ENCODE measurements at places on chromosomes 2 and 18.

DNA sequence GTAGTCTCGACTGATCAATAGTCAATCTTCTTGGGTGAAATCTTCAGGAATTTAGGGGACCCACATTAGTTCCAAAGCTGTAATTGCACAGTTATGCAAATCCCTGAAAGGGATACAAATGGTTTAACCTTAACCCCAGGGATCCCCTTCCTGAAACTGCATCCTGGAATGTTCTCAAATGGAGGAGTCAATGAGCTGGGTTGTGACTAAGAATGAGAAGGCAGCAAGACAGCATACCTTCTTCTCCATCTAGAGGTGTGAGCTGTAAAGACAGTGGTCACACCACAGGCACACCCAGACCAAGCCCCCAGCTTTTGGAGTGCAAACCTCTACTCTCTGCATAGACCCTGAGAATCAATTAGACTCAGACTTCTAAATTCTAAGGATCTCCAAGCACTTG is 164.7 kb upstream of the MEIS1 start:
- DNase-seq = no peak

- no peak for DNase-seq
These were observed 6.0 kb upstream of the IL1A start for GRCh38 chr2:112790305-112790704.

DNA sequence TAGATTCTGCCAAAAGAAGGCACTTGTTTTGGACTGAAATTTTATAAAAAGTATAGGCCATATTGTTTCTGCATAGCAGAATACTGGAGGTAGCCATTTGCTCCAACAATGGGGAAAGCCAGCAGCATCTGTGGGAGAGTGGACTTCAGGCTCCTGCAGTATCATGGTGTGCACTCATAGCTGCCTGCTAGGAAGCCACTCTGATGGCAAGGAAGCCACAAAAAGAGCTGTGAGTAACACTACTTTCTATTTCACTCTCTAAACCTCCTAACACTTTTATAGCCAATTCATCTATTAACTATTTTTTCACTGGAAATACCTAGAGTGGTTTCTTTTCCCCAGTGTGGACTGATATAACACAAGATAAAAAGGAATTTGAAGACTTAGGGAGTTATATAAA is 144.4 kb upstream of the KCNJ3 start:
- no peak for DNase-seq

- DNase-seq = no peak
These were observed 46.0 kb downstream of the SOCS6 start for GRCh38 chr18:70334728-70335329.

GRCh38 chr2:100603948-100604633 is 41.3 kb downstream of the PDCL3 start:
- no peak for DNase-seq

DNA sequence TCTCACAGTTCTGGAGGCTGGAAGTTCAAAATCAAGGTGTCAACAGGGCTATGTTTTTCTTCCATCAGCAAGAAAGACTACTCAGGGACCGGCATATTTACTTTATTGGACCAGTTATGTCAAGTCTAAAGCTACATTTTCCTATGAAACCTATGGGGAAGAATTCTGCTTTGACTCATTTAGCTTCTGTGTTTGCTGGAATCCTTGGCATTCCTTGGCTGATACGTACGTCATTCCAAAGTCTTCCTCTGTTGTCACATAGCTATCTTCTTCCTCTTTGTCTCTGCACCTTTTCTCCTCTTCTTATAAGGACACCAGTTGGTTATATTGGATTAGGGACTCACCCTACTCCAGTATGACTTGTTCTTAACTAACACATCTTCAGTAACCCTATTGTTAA is 137.4 kb upstream of the FBXO11 start:
- no peak for DNase-seq

DNA sequence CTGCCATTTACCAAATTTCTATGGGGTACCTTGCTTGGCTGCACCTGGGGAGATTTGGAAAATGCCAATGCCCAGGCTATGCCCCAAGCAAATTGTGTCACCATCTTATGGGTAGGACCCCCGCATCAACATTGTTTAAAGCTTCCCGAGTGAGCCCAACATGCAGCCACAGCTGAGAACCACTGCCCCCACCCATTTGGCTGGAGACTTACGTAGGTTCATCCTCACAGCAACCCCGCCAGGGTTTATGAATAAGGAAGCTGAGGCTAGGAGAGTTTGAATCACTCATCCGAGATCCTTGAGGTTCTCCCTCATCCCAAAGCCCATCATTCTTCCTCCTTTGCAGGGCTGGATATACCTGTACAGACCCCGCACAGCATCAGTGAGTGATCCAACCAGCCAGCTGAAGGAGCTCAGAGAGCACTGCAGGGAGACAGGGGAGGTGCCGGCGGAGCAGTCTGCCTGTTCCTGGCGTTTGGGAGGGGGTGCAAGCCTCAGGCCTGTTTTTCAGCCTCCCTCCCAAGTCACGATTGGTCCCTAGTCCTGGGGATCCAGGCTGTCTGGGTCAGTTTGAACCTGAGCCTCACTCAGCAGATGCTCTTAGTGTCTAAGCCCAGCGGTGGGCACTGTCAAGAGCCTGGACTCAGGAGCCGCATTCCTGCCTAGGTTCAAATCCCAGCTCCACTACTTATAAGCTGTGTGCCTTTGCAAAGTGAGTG is 164.9 kb downstream of the SMAD7 start:
- DNase-seq = no peak

GRCh38 chr2:74849228-74849892 is 15.4 kb downstream of the HK2 start:
- DNase-seq = no peak

GRCh38 chr2:222862909-222863544 is 2.2 kb downstream of the ACSL3 start:
- DNase-seq = no peak

DNA sequence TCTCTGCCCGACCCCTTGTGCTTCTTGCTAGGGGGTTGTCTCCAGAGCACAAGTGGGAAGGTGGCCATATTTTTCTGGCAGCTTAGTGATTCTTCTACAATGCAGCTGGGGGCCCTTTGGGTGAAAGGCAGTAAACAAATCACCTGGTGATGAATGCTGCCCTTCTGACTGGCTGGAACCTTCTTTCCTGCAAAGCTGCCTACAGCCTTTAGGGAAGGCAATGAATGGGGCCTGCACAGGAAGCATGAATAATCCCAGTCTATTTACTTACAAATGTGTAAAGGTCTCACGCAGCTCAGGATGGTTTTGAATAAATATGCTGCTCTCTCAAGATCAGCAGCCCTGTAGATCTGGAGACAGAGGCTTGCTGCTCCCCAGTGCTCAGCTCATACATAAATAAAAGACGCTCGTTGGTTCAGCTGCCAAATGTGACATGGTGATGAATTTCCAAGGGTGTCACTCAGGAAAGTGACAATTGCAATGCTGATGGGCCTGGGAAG is 289.2 kb downstream of the TDRD15 start:
- no peak for DNase-seq

DNA sequence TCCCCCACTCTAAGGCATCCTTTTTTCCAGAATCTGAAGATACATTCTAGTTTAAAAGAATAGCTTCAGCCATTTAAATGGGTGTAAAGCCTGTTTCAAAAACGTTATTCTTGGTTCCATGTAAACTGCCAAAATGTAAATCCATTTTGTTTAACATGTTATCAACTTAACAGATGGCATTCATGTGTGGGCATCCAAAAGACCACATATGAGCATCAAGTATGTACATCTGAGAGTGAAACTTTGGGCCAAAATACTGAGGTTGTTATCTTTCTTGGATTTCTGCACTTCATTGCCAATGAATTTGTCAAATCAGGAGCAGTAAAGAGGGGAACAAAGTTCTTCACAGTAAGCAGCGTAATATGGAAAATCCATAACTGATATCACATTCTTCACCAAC is 395.4 kb downstream of the ZNF804A start:
- DNase-seq = no peak

GRCh38 chr2:25867396-25868003 is 10.8 kb downstream of the ASXL2 start:
- DNase-seq = no peak

GRCh38 chr2:19435815-19436214 is 77.4 kb upstream of the OSR1 start:
- DNase-seq = no peak

DNA sequence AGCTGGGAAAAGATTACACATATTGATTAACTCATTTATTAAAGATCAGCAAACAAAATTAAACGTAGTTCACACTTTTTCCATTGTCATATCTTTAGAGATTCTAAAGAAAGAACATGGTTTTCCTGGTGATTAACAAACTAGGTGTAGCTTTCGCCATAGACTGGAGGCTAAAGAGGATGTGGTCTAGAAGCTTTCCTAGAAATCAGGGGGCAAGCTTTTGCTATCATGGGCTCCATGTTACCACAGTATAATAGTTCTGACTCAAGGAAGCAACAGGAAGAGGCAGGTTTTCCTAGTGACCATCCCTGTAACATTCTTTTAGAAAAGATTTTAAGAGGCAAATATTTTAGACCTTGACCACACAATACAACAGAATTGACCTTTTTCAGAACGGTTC is 232.7 kb downstream of the METTL4 start:
- DNase-seq = no peak

GRCh38 chr18:74337912-74338309 is 22.3 kb downstream of the C18orf63 start:
- no peak for DNase-seq

DNA sequence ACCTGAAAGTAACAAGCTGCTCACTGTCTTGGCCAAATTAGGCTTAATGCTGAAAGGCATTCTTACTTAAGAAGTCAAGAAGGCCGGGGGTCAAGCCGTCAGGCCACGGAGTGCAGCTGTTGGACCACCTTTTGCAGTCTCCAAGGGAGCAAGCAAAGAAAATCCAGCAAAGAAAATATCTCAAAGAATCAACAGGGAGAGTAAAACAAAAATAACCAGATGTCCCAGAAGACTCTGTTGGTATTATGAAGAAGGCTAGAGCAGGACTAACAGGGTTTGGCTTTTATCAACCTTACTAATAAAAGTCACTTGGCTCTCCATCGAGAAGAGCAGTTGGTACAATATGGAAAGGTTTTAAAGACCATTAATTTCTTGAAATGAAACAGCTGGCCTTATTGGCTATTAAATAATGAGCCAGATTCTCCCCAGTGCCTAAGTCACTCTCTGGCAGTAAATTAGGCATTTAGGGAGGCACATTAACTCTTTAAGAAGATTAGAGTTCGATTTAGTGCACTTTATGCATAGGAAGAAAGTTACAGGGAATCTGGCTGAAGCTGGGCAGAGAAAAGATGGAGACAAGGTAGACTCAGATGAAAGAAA is 110.8 kb upstream of the NRP2 start:
- no peak for DNase-seq

DNA sequence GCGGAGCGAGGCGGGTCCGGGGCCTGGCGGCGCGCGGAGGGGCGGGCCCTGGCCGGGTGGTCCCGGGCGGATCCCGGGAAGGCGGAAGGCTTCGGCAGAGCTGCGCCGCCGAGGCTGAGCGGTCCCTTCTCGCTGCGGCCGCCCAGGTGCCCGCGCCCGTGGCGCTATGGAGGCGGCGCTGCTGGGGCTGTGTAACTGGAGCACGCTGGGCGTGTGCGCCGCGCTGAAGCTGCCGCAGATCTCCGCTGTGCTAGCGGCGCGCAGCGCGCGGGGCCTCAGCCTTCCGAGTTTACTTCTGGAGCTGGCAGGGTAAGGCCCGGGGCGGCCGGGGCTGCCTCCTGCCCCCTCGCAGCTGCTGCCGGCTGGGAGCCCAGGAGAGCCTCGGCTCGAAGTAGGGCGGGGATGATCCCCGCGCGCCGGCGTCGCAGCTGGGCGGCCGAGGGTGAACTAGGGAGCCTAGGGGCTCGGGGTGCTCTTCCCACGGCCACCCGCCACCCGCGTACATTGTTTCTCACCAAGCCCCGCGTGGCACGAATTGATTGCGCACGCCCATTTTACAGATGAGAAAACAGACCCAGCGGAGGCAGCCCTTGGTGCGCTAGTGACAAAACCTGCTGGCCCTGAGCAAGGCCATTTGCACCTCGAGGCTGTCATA is at the start of gene SLC66A3:
SLC66A3 (plus strand) TSS at position 87 of the 655 bp plus-strand sequence; CDS start at position 167, 80 bp downstream.
- DNase-seq = peak; percentile 79

DNA sequence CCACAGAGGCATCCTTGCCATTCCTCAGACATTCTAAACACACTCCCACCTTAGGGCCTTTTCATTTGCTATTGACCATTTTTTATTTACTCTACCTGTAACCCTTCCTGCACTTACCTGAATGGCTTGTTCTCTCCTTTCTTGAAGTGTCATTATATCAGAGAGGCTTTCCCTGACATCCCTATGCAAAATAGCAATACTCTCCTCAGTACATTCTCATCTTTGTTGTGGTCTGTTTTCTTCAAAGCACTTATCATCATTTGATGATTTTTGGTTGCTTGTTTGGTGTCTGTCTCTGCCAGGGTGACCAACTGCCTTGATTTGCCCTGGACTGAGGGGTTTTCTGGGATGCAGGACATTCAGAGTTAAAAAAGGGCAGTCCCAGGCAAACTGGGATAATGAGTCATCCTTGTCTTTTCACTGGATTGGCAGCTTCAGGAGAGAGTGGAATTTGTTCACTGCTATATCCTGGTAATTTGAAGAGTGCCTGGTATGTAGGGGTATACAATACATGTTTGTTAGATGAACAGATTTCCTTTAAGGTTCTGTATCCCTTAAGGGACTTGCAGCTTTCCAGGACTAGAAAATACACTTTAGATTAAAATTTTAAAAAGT is 102.4 kb downstream of the BABAM2 start:
- no peak for DNase-seq

- peak; percentile 34 for DNase-seq
These were observed 528 bp upstream of the PCGF1 start for GRCh38 chr2:74507926-74508520.

DNA sequence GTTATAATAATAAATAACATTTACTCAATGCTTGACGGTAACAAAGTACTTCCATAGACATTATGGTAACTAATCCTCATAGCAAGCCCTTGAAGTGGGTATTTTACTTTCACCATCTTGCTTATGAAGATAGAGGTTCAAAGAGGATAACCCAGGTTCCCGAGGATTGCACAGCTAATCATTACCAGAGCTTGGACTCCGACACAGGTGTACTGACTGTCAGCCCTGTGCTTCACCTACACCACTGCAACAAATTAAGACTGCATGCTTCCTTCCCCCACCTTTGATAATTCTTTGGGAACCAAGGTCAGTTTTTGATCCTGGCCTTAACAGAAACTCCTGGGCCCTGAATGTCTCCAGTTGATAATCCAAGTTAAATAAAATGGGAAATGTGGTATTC is 48.9 kb downstream of the FAM98A start:
- DNase-seq = no peak

- DNase-seq = no peak
These were observed 26.7 kb upstream of the ALLC start for GRCh38 chr2:3631161-3631850.

- no peak for DNase-seq
These were observed 111.0 kb downstream of the RBM43 start for GRCh38 chr2:151150331-151151320.

DNA sequence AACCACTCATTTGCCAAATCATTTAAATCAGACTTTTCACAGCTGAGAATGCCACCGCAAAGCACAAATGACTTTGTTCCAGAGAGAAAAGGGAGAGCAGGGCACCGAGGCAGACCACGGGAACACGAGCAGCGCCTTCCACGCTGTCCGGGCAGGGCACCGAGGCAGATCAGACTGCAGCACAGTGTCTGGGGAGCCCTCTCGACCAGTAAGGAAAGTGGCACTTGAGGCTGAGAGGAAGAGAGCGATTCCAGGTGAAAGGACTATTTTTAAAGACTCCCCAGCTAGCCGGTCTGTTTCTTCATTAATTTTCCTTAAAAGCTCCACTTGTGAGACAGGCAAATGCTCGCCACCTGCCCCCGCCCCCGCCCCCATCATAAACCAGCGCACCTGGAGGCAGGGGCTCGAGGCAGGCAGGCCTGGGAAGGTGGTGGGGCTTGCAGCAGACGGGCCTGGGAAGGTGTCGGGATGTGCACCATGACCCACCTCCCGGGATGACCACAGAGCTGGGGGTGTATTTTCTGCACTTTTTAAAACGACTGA is 80.9 kb upstream of the CTDP1 start:
- no peak for DNase-seq

Measured in GOT3 (cell line).